Stimulated activated CD4-positive, alpha-beta T cell treated with anti-CD3 and anti-CD28 coated beads, Interleukin-1b, Interleukin-23, amount 100 ng/mL, for 4 hours (primary cell): ENCODE measurements at places on chromosomes 3 and 15.

- no peak for DNase-seq
These were observed 190.6 kb downstream of the VPS13C start for GRCh38 chr15:61869656-61870055.

- DNase-seq, result no peak
These were observed 95.3 kb downstream of the TFG start for GRCh38 chr3:100804631-100805030.

- DNase-seq, result no peak
These were observed 57.4 kb upstream of the PSMD6 start for GRCh38 chr3:64080616-64081234.

GRCh38 chr15:52066842-52067544 lies 45.6 kb downstream of the BCL2L10 start:
- DNase-seq, result no peak

DNA sequence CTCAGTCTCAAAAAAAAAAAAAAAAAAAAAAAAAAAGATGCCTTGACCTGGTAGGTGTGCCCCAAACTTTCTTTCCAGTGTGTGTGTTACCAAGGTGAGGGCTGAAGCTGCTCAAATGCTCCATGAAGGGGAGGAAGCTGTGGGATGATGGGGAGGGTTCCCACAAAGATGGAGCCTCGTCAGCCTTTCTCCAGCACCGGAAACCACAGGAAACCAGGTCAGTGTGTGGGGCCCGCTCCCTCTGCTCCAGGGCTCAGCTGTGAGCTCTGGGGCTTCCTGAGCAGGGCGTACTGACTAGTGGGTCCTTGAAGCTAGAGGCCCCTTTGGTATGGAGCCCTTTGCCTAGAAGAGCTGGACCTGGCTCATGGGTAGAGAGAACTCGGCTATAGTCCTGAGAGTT lies 681 bp upstream of the IL17RE start:
- no peak for DNase-seq

DNA sequence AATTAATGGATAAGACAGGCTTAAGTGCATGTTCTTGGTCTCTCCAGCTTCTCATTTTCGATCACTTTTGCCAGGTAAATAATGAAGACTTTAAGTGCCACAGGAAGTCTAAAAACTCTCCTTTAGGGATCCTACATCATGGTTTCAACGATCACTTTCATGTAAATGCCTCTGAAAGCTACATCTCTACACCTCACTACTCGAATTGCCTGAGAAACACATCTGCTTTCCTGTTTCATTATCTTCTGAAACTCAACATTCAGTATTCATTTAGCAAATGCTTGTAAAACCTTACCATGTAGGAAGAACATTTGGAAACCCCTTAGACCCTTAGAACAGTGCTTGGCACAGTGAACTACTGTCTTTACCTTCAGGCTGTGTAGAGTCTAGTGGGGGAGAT lies 16.2 kb downstream of the THAP10 start:
- DNase-seq, result no peak

- DNase-seq, result no peak
These were observed 368.6 kb upstream of the THRB start for GRCh38 chr3:24863215-24863614.

DNA sequence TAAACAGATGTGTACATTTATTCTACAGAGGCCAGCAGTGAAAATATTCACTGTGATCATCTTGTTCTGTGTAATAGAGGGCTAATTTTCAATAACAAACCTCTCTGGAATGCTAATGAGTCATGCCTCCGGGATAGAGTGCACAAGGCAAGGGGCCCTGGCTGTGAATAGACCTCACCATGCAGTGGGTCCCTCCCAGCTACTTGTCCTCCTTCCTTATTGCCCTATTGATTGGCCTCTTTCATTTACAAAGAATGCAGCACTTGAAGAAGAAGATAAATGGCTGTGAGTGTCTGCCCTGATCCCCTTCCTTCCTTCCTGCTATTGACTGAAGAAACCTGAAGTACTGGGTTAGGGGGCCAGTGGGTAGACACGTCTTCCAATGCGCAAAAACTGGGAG lies 436.3 kb downstream of the WDR72 start:
- DNase-seq, result no peak

GRCh38 chr3:84717894-84718293 lies 240.9 kb upstream of the CADM2 start:
- DNase-seq, result no peak

DNA sequence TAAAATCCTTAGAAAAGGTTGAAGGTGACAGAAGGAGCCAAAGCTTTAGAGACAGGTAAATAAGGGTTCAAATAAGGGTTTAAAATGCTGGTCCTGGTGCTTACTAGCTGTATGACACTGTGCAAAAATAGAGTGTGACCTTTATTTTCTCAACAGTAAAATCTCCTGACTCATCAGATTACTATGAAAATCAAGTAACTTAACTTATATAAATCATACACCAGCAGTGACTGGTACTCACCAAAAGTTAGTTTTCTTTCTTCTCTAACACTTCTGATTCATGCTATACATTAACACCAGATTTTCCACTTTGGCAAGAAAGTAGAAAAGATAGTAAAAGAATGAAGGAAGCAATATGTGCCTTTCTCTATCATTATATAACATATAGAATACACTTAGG lies 205.9 kb upstream of the GBE1 start:
- DNase-seq, result no peak

GRCh38 chr3:24088782-24089181 lies 143.7 kb downstream of the NR1D2 start:
- DNase-seq, result no peak

- no peak for DNase-seq
These were observed 222.2 kb downstream of the EPHB1 start for GRCh38 chr3:135017003-135017893.

- DNase-seq, result no peak
These were observed 638 bp downstream of the BLOC1S6 start for GRCh38 chr15:45587863-45588170.

DNA sequence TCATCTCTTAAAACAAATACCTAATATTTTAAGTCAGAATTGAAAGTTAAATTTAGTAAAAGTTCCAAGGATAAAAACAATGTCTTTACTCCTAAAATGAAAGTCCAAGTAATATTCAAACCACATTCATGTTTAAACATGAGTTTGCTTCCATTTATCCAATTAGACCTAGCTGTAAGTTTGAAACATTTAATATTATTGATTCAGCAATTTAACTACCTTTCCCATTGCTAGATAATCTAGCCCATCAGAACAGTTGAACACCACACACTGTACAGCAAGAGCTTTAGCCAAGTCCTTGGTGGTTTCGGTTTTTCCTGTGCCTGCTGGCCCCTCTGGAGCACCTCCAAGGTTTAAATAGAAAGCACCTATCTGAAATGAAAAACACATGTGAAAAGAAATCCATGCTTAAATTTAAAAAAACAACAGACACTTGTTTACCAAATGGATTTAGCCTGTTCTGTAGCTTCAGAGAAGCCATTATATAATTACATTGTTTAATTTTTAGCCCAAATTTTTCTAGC lies 97.8 kb downstream of the DNAH12 start:
- no peak for DNase-seq

DNA sequence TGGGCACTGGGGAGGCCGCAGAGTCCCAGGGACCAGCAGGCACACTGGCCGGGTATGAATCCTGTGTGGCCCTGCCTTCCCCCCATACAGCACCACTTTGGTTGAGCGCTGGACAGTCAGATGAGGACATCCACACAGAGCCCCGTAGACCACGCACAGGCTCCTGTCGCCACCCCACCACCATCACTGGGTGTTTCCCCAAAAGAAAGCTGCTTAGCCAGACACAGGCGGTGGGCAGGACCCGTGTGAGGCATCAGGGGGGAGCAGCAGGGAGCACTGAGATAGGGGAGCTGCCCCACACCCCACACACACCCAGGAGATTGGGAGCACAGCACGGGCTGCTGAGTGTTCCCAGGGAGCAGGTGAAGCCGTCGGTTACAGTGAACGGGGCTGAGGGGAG lies 42.4 kb upstream of the SLC41A3 start:
- DNase-seq, result no peak

DNA sequence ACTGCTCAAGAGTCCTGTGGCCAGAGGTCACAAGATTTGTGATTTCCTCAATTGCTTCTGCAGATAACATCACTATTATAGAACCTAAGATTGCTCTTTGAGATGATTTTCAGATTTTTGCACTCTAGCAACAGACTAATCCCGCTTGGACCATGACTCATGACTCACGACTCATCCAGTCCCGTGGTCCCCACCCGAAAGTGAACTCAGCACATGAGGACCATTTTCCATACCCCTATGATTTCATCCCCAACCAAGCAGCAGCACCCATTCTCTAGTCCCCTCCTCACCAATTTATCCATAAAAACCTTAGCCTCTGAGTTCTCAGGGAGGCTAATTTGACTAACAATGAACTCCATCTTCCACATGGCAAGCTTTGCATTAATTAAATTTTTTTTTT lies 106.3 kb upstream of the ALCAM start:
- DNase-seq, result no peak

- no peak for DNase-seq
These were observed 619 bp downstream of the TTBK2 start for GRCh38 chr15:42919799-42920518.
